ENCODE measurements at places on chromosomes 7 and 10.
A peak's percentile ranks its signal among the peaks of the same experiment; 100 is the strongest.

DNA sequence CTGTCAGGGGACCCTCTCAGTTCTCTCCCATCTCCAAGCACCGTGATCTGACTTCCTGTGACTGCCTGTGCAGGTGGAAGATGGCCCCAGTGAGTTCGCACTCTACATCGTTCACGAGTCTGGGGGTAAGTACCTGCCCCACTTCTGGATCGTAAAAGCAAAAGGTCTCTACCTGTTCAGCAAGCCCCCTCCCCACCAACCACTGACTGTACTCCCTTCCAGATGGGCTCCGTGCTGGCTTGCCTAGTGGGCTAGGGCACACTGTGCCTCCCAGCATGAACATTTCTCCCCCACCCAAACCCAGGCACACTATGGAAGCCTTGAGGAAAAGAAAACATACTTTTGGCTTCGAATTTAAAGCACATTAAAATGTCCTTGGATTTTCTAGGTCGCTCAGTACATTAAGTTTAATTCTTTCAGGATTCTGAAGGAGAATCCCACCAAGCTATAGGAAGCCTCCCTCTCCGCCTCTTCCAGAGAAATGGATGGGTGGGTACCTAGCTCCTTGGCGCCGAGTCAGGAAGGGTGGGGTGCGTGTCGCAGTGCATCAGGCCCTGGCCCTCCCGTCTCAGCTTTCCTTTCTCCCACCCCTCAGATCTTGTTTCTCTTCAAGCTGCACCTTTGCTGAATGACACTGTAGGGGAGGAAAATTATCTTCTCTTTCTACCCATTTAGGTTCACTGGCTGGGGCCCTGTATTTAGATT lies 11.0 kb upstream of the ZNF22 start:
- no peaks in the 10 kb centered on the region for H3K27me3 ChIP-seq
- no peaks in the 10 kb centered on the region for H3K36me3 ChIP-seq
- peaks cover 4% of the 10 kb centered on the region for H3K4me1 ChIP-seq
- H3K27ac ChIP-seq = no peak overlapping the region
- H3K4me3 ChIP-seq = no peak overlapping the region

GRCh38 chr10:52491246-52491995 lies 177.3 kb downstream of the DKK1 start:
- no peak overlapping the region for H3K27ac ChIP-seq
- no peaks in the 10 kb centered on the region for H3K27me3 ChIP-seq
- DNase-seq = no peak

DNA sequence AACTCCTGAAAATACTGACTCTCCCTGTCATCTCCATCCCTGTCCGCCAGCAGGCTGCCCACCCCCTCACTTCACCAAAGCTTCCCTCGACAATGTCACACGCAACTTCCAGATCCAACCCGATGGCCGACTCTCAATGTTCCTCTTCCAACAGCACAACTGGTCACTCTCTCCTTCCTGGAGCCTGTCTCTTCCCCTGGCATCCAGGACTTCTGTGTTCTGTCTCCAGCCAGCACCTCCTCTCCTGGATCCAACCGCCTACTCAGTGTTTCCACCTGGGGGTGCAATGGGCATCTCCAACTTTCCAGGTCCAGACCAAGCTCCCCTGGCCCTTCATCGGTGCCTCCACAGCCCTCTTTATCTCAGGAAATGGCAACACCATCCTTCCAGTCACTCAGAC lies 8.6 kb downstream of the CPA5 start:
- H3K4me3 ChIP-seq = no peak overlapping the region
- H3K4me1 ChIP-seq = peaks cover 11% of the 10 kb centered on the region
- H3K27ac ChIP-seq = no peak overlapping the region
- no peaks in the 10 kb centered on the region for H3K36me3 ChIP-seq
- peak; percentile 42 for DNase-seq

DNA sequence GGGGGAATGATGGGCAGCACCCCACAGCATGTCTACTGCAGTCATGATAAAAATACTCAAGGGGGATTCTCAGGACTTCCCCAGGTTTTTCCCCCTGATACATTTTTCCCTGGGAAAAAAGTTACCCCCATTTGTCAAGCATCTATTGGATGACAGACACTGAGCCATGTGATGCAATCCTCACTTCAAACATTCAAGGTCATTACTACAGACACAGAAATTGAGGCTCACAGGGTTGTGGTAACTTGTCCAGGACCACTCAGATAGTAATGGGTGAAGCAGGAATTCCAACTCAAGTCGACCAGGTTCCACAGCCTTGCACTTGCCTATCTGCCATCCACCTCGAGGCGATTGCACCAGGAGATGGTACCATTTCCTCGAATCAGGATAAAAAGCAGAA lies 31.7 kb downstream of the PPP1R3C start:
- DNase-seq = no peak
- H3K4me3 ChIP-seq = no peak overlapping the region
- H3K36me3 ChIP-seq = no peaks in the 10 kb centered on the region
- no peaks in the 10 kb centered on the region for H3K4me1 ChIP-seq

DNA sequence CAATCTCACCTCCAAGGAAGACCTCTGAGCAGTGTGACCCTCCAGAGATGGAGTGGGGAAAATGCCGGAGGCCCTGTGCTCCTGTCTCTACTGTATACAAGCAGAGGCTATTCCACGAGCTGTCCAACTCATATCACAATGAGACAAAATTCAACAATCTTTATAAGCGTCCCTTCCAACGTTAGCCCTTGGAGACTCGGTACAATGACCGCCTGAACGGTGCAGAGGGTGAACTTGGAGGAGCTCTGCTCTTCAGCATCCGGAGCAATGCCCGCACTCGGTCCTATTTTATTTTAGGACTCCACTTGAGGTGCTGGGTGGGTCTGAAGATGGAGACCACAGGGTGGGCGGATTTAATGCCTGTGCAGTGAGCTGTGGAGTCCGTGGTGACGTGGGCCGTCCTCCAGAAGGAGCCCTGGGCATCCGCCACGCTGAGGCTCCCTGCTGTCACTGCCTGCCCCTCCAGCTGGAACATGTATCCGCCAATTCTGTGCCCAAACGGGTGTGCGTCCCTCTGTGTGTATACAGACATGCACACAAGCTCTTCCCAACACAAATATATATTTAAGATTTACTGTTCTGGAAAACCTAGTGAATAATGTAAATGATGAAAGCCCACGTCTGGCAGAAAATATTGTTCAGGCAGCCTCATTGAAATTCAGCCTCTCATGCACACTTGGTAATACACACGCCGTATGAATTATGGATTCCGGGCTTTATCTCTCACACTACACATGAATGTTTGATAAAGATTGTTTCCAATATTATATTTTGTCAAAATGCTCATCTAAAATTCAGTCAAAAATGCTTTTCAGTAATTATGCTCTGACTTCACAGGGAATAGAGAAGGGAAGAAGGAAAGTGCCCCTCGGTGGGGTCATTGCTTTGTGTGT lies 239.9 kb upstream of the ZMIZ1 start:
- H3K4me3 ChIP-seq = no peak overlapping the region
- no peaks in the 10 kb centered on the region for H3K27me3 ChIP-seq
- H3K4me1 ChIP-seq = no peaks in the 10 kb centered on the region

DNA sequence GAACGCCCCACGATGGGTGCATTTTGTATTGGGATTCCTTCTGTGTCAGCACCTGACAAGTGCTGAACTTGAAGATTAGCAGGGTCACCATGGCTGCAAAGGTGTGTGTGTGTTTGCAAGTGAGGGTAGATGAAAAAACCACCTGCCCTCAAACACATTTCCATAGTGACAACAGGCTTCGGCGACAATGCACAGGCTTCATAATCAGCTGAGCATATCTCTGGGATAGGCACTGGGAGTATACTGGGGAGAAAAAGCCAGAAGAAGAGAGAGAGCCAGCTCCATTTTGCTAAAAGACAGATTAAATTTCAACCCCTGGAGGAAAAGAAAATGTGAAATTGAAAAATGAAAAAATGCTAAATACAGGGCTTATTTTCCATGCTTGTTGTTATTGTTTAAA lies 656.1 kb downstream of the INHBA start:
- no peaks in the 10 kb centered on the region for H3K36me3 ChIP-seq
- H3K4me3 ChIP-seq = no peak overlapping the region
- DNase-seq = no peak
- H3K4me1 ChIP-seq = no peaks in the 10 kb centered on the region

GRCh38 chr10:127934383-127934782 lies 27.5 kb downstream of the PTPRE start:
- no peaks in the 10 kb centered on the region for H3K36me3 ChIP-seq
- no peaks in the 10 kb centered on the region for H3K27me3 ChIP-seq
- DNase-seq = no peak
- no peak overlapping the region for H3K27ac ChIP-seq
- no peak overlapping the region for H3K4me3 ChIP-seq

- no peak overlapping the region for H3K27ac ChIP-seq
- H3K36me3 ChIP-seq = no peaks in the 10 kb centered on the region
- H3K4me3 ChIP-seq = no peak overlapping the region
- H3K4me1 ChIP-seq = no peaks in the 10 kb centered on the region
- no peaks in the 10 kb centered on the region for H3K27me3 ChIP-seq
These were observed 92.6 kb downstream of the LHPP start for GRCh38 chr10:124554085-124554858.

- no peak overlapping the region for H3K27ac ChIP-seq
- no peak for DNase-seq
- no peaks in the 10 kb centered on the region for H3K4me1 ChIP-seq
These were observed 83.0 kb upstream of the ATP6V0A4 start for GRCh38 chr7:138880881-138881578.

- DNase-seq = peak; percentile 13
- H3K27me3 ChIP-seq = no peaks in the 10 kb centered on the region
- no peaks in the 10 kb centered on the region for H3K4me1 ChIP-seq
- H3K27ac ChIP-seq = no peak overlapping the region
- no peaks in the 10 kb centered on the region for H3K36me3 ChIP-seq
These were observed 96.6 kb downstream of the MKLN1 start for GRCh38 chr7:131424219-131424822.

GRCh38 chr7:158811461-158811860 lies 17.8 kb downstream of the ESYT2 start:
- H3K27me3 ChIP-seq = no peaks in the 10 kb centered on the region
- no peak overlapping the region for H3K27ac ChIP-seq
- H3K36me3 ChIP-seq = no peaks in the 10 kb centered on the region
- peak; percentile 26 for DNase-seq

DNA sequence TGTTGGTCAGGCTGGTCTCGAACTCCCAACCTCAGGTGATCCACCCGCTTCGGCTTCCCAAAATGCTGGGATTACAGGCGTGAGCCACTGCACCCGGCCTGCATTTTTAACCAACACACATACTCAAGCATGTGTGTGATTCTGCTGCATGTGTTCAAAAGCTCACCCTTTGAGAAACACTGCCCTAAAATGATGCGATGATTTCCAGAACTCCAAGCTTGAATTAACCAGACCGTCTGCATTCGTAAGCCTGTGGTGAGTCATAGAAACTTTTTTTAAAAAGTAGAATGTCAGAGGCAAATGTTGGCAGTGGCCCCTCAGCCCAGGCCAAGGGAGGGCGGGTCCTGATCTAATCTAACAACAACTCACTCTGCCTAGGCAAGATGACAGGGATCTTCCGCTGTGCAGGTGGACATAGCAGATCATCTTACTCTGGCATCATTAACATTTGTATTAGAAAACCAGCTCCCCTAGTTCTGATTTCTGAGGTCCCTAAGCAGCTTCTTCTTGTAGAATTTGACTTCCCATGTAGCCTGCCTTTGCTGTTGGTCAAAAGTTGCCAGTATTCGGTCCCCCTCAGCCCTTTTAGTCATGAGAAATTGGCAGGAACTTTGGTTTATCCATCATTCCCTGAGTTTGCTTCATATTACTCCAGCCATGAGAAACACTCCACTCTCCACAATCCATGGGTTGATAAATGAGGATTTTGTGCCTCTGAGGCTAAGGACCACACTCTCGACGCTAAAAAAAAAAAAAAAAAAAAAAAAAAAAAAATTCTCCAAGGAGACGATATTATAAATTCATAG lies 190.4 kb downstream of the SKIDA1 start:
- no peaks in the 10 kb centered on the region for H3K36me3 ChIP-seq
- H3K27me3 ChIP-seq = no peaks in the 10 kb centered on the region
- peak overlapping the region; percentile 5 for H3K27ac ChIP-seq
- no peak overlapping the region for H3K4me3 ChIP-seq
- DNase-seq = peak; percentile 84

GRCh38 chr10:60043561-60044241 lies 137.3 kb upstream of the CCDC6 start:
- H3K4me3 ChIP-seq = no peak overlapping the region
- H3K27me3 ChIP-seq = no peaks in the 10 kb centered on the region
- H3K36me3 ChIP-seq = no peaks in the 10 kb centered on the region
- no peak overlapping the region for H3K27ac ChIP-seq
- no peak for DNase-seq

DNA sequence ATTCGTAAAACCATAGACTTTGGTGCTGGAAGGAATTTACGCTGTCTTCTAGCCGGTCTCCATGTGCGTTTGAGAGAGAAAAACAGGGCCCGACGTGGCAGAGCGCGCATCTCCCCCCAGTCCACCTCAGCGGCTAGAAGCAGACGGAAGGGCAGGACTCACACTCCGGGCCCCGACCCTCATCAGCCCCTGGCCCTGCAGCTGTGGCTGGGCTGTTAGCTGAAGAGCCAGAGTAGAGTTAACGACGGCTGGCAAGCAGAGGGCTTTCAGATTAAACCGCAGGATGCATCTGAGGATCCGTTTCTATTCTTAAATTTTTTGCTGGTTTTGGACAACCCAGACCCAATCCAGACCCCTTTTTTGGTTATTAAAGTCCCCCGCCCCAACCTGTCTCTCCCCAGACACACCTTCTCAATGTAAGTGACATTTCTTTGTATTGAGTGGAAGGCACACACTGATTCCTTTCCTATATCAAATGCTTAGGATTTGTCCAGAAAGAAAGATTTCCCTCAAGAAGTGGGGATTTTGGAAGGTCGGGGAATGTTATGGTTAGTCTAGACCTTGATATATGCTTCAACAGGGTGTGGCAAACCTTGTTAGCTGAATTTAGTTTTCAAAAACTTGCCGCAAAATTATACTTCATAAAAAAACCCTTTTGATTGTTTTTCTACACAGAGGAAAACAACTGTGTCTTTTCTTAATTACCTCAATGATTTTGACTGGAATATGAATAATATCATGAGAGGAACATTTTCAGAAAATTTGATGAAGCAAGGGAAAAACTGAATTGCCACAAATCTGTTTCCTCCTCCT lies 1.7 kb upstream of the TBX20 start:
- H3K36me3 ChIP-seq = no peaks in the 10 kb centered on the region
- peak; percentile 41 for DNase-seq
- no peak overlapping the region for H3K4me3 ChIP-seq
- H3K27me3 ChIP-seq = peaks cover 76% of the 10 kb centered on the region

DNA sequence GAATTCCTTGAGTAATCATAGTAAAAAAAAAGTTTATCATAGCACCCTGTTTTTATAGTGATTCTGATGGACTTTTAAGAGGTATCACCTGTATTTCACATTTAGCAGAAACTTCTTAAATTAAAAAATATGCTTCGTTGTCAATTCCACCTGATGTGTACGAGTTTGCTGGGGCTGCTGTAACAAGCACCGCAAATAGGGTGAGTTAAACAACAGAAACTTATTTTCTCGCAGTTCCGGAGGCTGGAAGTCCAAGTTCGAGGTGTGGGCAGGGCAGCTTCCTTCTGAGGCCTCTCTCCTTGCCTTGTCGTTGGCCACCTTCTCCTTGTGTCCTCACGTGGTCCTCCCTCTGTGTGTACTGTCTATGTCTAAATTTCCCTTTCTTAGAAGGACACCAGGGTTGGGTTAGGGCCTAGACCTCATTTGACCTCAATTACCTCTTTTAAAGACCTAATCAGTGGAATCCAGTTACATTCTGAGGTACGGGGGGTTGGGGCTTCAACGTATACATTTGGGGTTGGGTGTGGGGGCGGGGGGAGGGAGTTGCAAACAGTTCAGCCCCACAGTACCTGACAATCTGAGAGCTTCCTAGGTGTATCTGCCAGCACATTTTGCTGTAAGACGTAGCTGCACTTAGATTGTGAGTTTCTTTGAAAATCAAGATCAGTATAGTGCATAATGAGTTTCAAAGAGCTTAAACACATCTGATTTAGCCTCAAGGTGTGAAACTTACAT lies 72.7 kb downstream of the RBM33 start:
- H3K27ac ChIP-seq = no peak overlapping the region
- DNase-seq = no peak
- no peak overlapping the region for H3K4me3 ChIP-seq
